ENCODE measurements at places on chromosomes 4 and X. TPM values are rescaled to one million over a fixed set of nuclear protein-coding genes. Genes with fewer than 3 reads are reported as not detected.

Gene SPACA5
- not detected for total RNA-seq

Gene S100G
- total RNA-seq, result not detected

Gene MAGEA8
- total RNA-seq, result 0.39 TPM

Gene CT45A2
- not detected for total RNA-seq

Gene STOX2
- 26.6 TPM for total RNA-seq

Gene RASGEF1B
- total RNA-seq, result 53.8 TPM

Gene PPP2R2C
- 2.2 TPM for total RNA-seq

Gene RAB33B
- total RNA-seq, result 9.2 TPM

Gene SASH3
- 0.19 TPM for total RNA-seq

Gene MAGEB2
- not detected for total RNA-seq

Gene ASMT
- not detected for total RNA-seq

Gene POF1B
- total RNA-seq, result 0.13 TPM

Gene CACNA1F
- not detected for total RNA-seq

Gene HSPA4L
- 20.1 TPM for total RNA-seq

Gene FGFR3
- 11.8 TPM for total RNA-seq

Gene DRD5
- total RNA-seq, result 0.16 TPM

Gene FAM241A
- total RNA-seq, result 2.3 TPM

Gene ING2
- 13.0 TPM for total RNA-seq

Gene VCX3B
- total RNA-seq, result 1.5 TPM

Gene MAGEC2
- total RNA-seq, result not detected

Gene MAGEC3
- not detected for total RNA-seq

Gene YTHDC1
- total RNA-seq, result 87.5 TPM

Gene NMU
- total RNA-seq, result 89.9 TPM

Gene PCDH19
- total RNA-seq, result 19.9 TPM

Gene MTCP1
- total RNA-seq, result 8.2 TPM
